ENCODE measurements at places on chromosomes 13 and 19.

GRCh38 chr19:2552859-2553258 is 76.9 kb downstream of the GADD45B start:
- DNase-seq = peak; percentile 92

- no peak for DNase-seq
Observed at GRCh38 chr13:46051968-46052318, 603 bp downstream of the ZC3H13 start.

GRCh38 chr19:46715620-46715974 is 1.3 kb downstream of the PRKD2 start:
- DNase-seq = no peak

- DNase-seq = no peak
Observed at GRCh38 chr19:44303320-44303719, 1.5 kb downstream of the ZNF235 start.

- DNase-seq = no peak
Observed at GRCh38 chr19:11141937-11142527, 13.6 kb downstream of the SPC24 start.
